Caco-2 (cell line): ENCODE measurements at places on chromosomes 12 and 14. TPM values are rescaled to one million over a fixed set of nuclear protein-coding genes. Genes with fewer than 3 reads are reported as not detected.

DNA sequence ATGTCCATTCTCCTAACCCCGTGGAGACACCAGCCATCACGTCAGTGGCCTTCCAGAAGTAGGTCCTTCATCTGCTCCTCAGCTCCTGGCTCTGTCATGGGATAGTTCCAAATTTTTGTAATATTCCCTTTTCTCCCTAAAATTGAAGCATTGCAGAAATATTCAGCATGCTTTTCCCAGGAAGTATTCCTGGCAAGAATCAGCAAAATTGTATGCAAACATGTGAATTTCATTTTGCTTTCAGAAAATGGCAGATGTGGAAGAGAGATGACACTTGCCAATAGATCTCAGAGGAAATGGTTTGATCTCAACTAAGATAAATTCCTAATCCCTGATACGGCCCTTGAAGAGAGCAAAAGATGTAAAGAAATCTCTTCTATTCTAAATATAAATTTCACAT lies 298.9 kb downstream of the ITPR2 start:
- no peak for DNase-seq
- H3K27ac ChIP-seq, result no peak overlapping the region
- H3K4me3 ChIP-seq, result no peak overlapping the region
- no peaks in the 10 kb centered on the region for H3K27me3 ChIP-seq

Gene RNASE2
- total RNA-seq, result not detected in 2 replicates

GRCh38 chr12:59570145-59570544 lies 25.7 kb upstream of the SLC16A7 start:
- no peak overlapping the region for H3K4me3 ChIP-seq
- H3K4me1 ChIP-seq, result no peaks in the 10 kb centered on the region
- no peak overlapping the region for H3K27ac ChIP-seq
- H3K27me3 ChIP-seq, result no peaks in the 10 kb centered on the region
- no peak for DNase-seq

Gene DAO
- not detected in 2 replicates for total RNA-seq

DNA sequence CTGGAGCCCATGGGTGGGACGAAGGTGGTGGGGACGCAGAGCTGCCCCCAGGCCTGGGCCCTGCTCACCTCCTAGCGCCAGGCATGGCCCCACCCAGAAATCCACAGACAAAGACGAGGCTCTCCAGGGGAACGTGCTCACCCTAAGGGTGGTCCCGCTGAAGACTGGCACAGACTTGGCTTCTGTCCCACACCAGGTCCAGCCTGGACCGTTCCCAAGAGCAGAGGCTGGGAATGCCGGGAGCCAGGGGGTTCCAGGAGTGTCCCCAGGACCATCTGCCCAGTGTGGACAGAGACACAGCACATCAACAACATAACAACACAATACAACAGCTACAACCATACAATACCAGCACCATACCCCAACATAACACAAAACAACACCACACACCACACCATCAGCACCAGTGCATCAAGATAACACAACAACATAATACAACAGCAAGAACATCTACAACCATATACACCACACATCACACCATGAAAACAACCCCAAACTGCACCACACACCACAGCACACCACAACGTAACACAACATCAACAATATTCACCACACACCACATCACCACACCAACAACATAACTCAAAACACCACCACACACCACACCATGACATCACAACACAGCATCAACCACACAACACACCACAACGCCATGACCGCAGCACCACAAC lies 329.6 kb downstream of the ADGRD1 start:
- H3K4me1 ChIP-seq, result no peaks in the 10 kb centered on the region
- no peaks in the 10 kb centered on the region for H3K36me3 ChIP-seq
- H3K27ac ChIP-seq, result no peak overlapping the region

Gene LRRC10
- not detected in 2 replicates for total RNA-seq
